ENCODE measurements at places on chromosomes 7 and 10.

DNA sequence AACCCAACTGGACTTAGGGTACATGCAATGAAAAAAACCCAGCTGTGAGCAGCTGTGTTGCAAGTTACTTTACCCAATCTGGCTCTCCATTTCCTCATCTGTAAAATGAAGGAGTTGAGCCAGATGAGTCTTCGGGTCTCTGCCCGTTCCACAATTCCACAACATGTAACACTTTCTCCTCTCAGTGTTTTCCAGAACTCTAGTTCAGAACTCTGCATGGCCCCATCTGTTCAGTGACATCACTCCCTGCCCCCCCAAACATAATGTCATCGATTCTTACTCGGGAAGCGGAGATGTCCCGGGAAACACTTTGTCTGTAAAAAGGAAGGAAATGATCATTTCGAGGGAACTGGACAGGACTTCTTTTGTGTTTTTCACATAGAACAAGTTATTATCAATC lies 2.5 kb downstream of the SH3PXD2A start:
- no peak for DNase-seq

- DNase-seq: no peak
Observed at GRCh38 chr7:79781716-79782115, 328.2 kb upstream of the MAGI2 start.

- no peak for DNase-seq
Observed at GRCh38 chr10:119505588-119506315, 36.8 kb downstream of the RGS10 start.

DNA sequence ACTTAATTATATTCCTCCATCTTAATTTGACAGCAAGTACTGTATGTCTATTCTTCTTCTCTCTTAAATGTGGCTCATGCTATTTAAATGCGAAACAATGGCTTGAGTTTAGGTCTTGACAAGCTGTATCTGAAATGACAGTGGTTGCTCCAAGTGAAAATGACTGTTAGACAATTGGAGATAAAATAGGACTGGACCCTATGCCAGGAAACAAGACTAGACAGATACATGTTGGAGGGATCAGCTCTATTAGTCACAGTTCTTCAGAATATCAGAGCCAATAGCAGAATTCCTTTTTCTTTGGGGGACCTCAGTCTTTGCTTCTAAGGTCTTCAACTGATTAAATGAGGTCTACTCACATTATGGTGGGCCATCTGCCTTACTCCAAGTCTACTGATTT lies 25.8 kb downstream of the KIAA1217 start:
- DNase-seq: no peak

- DNase-seq: peak; percentile 20
Observed at GRCh38 chr7:29921404-29922010, 68.1 kb downstream of the SCRN1 start.

- no peak for DNase-seq
Observed at GRCh38 chr10:55500931-55501559, 700.0 kb upstream of the PCDH15 start.

GRCh38 chr7:102050864-102051460 lies 233.5 kb downstream of the CUX1 start:
- no peak for DNase-seq

GRCh38 chr7:5679813-5680473 lies 101.5 kb downstream of the RNF216 start:
- DNase-seq: no peak

- DNase-seq: no peak
Observed at GRCh38 chr10:31209478-31209877, 109.5 kb upstream of the ZEB1 start.

DNA sequence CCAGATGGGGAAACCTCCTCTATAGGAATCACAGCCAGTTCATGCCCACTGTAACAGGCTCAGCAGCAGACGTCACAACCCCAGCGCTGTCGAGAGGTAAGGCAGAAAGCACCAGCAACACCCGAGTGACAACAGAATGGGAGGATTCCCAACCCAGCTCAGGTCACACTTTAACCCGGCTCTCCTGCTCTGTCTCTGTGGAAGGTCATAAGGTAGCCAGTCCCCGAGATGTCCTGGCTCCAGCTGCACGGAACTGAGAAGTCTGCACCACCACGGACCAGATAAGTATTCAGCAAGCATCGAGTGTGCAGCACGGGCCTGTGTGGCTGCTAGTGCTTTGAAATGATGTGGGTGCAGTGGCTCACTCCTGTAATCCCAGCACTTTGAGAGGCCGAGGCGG lies 236.7 kb upstream of the TCERG1L start:
- DNase-seq: no peak

- DNase-seq: no peak
Observed at GRCh38 chr7:24134535-24134934, 149.5 kb upstream of the NPY start.

DNA sequence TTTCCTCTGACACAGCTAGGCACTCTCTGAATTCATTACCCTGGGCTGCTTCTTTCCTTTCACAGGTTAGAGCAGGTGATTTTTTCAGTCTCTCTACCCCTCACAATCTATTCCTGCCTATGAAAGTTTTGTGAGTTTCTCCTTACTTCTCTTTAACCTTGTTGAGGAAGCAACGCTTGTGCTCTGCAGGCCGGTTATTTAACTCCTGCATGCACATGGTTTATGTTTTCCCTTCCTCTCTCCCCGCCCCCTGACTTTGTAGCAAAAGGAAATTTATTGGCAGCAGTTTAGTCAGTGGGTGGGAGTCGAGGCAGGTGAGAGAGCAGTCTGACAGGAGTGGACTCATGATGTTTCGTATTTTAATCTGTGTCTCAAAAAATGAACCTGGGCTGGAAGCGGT lies 91.9 kb downstream of the CELF2 start:
- DNase-seq: no peak

- DNase-seq: no peak
Observed at GRCh38 chr10:79442171-79443040, 3.0 kb downstream of the ZCCHC24 start.

GRCh38 chr10:32104622-32105509 lies 48.6 kb upstream of the KIF5B start:
- no peak for DNase-seq

Data from NCI-H2107 (cell line).